Myocyte (in vitro differentiated cells): ENCODE measurements at places on chromosomes 3 and 15.
A peak's percentile ranks its signal among the peaks of the same experiment; 100 is the strongest.

- DNase-seq, result no peak
Observed at GRCh38 chr3:181431748-181432147, 280.0 kb upstream of the SOX2 start.

GRCh38 chr15:74957476-74958035 lies 984 bp upstream of the RPP25 start:
- no peak for DNase-seq

DNA sequence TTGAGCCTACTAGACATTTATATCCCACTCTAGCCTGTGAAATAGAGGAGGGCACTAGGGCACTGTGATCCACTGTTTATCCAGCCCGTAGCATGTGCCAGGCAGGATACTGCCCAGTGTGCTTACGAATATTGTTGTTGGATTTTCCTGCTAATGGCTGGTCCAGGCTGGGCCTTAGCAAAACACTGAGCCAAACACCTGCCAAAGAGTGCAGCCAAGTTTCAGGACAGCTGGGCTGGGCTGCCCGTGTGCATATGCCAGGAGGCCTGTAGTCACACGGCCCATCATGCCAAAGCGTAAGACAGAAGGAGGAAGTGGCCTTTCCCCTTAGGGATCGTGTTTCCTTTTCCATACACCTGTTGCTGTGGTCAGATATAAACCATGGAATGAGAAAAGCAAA lies 54.5 kb upstream of the ABHD10 start:
- DNase-seq, result peak; percentile 99

DNA sequence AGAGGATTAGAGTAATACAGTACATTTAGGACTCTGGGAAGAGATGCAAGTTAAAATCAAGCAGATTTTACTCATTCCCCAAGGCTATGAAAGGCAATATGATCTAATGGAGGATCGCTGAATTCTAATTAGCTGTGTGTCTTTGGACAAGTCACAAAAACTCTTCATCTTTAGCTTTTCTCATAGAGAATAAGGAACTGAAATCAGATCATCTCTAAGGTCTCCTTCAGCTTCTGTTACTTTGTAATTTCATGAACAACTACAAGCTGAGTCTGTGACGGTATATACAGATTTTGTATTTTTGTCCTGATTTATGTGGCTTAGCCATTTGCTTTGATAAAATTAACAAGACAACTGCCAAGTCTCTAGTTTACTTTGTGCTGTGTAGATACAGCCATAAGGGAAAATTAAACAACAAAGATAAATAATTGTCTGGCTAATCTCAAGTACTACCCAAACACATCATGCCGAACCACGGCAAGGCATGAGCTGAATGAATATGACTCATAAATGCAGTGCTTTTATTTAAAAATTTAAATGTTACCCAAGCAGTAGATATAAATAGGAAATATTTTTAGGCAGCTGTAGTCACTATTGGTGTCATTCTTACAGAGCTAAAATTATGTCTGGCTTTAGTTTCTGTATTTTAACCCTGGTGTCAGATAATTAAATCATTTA lies 81.5 kb downstream of the GAP43 start:
- peak; percentile 32 for DNase-seq

DNA sequence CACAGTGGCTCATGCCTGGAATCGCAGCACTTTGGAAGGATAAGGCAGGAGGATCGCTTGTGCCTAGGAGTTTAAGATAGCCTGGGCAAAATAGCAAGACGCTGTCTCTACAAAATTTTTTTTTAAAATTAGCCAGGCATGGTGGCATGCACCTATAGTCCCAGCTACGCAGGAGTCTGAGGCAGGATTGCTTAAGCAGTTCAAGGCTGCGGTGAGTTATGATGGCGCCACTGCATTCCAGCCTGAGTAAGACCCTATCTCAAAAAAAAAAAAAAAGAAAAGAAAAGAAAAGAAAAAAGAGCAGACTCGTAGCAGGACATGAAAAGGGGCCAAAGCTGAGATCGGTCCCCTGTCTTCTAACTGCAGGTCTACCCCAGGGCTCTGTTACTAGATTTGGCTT lies 18.9 kb downstream of the SRGAP3 start:
- no peak for DNase-seq

GRCh38 chr15:101604124-101604874 lies 47.9 kb downstream of the TM2D3 start:
- DNase-seq, result no peak

DNA sequence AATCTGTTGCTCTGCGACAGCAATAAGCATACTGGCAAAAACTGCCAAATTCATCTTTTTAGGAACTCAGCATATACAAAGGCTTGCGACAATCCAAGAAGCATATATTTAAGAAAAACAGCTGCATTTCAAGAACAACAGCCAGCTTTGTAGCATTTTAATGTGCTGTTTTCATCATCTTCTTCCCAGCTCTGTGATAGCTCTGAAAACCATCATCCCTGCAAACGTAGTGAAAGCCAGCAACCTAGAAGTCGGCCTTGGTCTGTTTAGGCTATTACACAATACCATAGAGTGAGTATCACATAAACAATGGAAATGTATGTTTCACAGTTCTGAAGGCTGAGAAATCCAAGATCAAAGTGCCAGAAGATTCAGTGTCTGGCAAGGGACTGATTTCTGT lies 187.5 kb downstream of the NAALADL2 start:
- DNase-seq, result no peak

GRCh38 chr3:39260957-39261356 lies 18.9 kb downstream of the CX3CR1 start:
- DNase-seq, result peak; percentile 97

DNA sequence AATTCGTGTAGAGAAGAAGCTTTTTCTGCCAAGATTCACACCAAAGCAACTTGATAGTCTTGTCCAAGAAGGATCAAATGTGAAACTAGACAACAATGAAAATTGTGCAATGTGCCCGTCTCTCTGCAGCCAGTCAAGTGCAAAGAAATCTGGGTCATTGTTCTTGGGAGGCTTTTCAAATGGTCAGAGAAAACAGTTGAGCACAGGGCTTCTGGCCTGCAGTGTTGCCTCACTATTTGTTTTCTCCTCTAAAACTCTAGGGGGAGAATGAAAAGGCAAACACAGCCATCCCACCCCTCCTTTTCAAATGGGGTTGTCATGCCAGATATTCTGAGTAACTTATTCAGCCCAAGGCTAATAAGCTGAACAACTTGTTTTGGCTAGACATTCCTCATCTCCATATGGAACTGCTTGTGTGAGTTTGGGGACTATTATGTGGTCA lies 417.6 kb upstream of the CDIN1 start:
- peak; percentile 16 for DNase-seq

- no peak for DNase-seq
Observed at GRCh38 chr3:79215286-79215685, 552.5 kb downstream of the ROBO1 start.

GRCh38 chr3:46884929-46885328 lies 7.4 kb downstream of the PTH1R start:
- DNase-seq, result no peak

- peak; percentile 35 for DNase-seq
Observed at GRCh38 chr3:157460253-157460652, 23.6 kb downstream of the PTX3 start.

DNA sequence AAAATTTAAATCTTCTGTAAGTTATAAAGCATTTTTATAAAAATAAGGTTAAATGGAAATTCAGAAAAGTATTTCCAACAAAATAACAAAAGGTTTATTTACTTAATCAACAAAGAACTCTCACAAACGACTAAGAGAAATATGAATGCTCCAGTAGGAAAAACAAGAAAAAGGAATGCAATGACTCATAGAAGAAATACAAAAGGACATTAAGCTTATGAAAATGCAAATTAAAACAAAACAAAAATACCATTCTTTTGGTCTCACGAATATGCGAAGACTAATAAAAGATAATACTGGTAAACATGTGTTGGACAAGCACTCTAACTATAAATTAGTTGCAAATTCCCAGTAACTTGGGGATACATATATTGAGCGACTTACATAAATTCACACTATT lies 17.5 kb upstream of the TBC1D5 start:
- DNase-seq, result no peak

- DNase-seq, result no peak
Observed at GRCh38 chr15:89822951-89823711, 8.5 kb upstream of the ANPEP start.

GRCh38 chr15:70039917-70040316 lies 57.8 kb downstream of the TLE3 start:
- no peak for DNase-seq

DNA sequence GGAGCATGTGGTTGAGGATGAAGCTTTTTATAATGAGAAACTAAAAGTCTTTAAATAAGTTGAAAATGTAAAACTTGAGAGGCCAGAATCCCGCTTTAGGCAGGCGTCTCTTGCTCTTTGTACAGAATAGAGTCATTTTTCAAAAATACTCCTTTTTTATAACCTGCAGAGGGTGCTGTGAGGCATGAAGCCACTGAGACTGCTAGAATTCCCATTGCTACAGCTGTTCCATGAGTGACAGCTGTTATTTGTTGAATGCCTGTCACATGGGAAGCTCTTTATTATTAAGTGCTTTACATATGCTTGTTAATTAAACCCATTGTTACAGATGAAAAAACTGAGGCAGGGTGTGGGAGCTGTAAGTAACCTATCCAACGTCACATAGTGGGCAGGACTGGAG lies 18.5 kb downstream of the MINAR1 start:
- DNase-seq, result peak; percentile 47

GRCh38 chr15:70311821-70312220 lies 214.1 kb upstream of the TLE3 start:
- no peak for DNase-seq

DNA sequence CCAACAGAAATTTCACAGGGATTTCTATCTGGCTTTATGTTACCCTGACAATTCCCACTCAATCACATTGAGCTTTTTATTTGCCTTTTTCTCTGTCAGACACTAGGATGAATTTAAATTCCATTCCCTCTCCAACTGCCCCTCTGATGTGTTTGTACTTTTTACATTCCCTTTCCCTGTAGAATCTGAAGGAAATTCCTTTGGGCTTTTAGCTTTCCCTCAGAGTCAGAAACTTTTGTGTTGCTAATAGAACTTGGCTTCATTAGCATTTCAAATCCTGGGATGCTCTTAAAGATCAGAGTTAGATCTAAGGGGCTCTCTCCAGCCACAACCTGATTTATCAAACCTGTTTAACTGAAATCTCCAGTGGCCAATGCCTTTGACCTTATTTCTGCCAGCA lies 7.9 kb upstream of the RARB start:
- no peak for DNase-seq

DNA sequence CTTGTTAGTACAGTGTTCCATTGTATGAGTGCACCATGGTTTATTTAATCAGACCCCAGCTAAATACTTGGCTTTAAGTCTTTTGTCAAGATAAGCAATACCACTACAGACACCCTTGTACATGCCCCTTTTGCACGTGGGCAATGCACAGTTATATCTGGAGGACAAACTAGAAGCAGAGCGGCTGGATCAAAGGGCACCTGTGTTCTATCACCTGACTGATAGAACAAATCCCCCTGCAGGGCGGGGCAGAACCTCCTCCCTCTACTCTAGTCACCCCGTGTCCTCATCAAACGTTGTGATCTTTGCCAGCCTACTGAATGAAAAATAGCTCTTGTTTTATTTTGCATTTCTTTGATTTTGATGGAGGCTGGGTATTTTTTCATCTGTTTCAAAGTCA lies 314.9 kb downstream of the TLE3 start:
- no peak for DNase-seq

DNA sequence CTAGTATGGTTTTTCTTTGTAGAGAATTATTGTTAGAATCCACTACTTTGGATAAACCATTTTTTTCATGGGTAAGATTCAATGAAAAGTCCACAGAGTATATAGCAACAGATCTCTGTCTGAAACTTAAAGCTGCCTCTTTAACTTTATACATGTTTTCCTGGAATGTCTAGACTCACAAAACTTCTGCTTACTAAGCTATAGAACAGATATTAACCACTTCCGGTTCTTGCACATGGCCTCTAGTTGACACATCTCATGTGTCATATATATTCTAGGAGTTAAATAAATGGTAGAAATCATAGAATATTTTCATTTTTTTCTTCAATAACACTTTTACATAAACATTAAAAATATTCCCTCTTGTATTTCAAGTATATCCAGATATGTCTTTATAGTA lies 1693.9 kb downstream of the SI start:
- DNase-seq, result no peak

GRCh38 chr15:77035999-77036471 lies 34.9 kb downstream of the TSPAN3 start:
- no peak for DNase-seq

DNA sequence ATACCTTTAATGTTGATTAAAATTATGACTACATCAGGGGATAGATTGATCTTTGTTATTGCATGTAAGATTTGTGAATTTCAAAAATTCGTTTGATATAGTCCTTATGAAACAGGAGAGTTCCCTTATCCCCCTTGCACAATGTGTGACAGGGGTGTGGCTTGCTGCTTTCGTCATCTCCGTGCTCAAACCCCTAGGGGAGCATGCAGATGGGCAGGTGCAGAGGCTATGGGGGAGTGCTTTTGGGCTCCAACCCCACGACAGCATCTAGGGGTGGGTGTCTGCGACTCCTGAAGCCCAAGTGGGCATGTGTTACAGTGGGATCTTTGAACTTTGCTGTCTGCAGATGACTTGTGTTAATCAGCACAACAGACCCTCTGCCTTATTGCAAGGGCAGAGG lies 360.1 kb upstream of the GOLIM4 start:
- no peak for DNase-seq

DNA sequence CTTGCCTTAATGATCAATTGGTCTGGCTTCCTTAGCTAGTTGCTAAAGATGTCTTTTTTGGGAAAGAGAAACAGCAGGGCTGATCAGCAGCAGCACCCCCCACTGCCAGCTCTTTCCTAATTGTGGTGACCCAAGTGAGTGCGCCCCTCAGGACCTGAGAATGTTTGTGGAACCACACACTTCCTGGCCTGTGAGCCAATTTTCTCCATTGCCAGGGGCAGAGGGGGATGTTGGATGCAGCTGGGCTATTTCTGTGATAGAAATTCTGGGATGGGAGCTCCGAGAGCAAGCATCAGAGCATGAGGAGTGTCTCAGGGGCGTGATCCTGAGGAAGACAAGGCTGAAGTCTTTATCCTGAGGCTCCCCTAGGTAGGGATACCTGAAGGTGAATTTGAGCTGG lies 66.6 kb downstream of the CLDN11 start:
- no peak for DNase-seq

DNA sequence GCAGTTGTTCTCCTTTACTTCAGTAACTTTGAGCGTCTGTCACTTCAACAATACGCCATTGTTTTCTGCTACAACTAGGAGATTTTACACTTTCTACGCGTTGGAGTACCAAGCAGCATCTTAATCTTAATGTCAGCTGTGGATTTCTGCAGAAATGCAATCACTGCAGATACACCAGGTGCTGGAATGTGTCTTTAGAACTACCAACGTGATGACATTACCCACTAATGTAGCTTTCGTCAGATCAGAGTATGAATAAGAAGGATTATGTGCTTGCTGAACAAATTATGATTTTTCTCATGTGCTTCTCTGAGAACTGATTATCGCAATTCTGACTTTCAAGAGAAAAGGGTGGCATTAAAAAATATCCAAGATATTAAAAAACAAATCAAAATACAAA lies 77.5 kb upstream of the CNTN3 start:
- no peak for DNase-seq
